Fibroblast of pulmonary artery (primary cell): ENCODE measurements at places on chromosomes 7 and 10.

- peak; percentile 53 for DNase-seq
These were observed 7.1 kb upstream of the ITGB8 start for GRCh38 chr7:20323595-20323994.

DNA sequence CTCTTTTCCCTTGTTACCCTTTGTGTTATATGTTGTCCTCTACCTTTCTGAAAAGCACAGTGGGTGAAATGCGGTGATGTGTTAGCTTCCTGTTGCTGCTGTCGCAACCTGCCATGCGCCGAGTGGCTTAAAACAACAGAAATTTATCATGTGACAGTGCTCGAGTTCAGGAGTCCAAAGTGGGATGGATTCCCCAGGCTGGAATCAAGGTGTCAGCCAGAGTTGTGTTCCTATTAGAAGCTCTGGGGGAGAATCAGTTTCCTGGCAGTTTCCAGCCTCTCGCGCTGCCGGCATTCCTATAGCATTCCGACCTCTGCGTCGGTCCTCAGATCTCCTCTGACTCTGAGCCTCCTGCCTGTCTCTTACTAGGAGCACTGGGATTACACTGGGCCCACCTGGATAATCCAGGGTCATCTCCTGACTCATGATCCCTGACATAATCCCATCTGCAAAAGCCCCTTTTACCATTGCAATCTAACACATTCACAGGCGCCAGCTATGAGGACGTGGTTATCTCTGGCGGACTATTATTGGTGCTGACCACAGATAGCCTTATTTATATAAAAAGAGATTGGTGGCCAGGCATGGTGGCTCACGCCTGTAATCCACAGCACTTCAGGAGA lies 207.5 kb downstream of the CUX1 start:
- DNase-seq, result no peak

DNA sequence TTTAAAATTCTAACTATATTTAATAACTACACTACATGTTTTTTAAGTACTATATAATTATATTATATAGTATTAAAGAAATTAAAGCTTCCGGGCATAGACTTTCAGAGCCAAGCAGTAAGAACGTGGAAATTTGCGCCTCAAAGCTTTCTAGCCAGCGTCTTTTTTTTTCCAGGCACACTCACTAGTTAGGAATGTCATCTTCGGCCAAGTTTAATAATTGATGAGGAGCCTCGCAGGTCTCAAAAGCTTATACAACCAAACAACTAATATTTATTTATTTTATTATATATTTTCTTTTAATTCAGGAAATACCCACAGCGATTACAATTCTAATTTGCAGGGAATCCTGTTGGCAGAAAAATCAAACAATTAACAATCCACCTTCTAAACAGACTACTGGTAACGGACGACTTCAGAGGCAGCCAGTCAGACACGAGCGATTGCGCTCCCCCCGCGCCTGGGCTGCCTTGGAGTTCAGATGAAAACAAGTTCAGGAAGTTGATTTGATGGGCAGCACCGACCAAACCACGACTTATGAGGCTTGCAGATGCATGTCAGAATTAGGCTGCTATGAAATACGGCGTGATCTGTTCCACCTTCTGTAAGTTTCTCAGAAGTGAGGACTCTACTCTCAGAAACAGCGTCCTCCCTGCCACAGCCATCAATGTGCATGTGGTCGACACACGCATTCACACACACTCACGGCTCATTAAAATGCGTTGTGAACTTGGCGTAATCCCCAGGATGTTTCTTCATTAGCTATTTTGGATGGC lies 431.8 kb upstream of the MGMT start:
- no peak for DNase-seq

DNA sequence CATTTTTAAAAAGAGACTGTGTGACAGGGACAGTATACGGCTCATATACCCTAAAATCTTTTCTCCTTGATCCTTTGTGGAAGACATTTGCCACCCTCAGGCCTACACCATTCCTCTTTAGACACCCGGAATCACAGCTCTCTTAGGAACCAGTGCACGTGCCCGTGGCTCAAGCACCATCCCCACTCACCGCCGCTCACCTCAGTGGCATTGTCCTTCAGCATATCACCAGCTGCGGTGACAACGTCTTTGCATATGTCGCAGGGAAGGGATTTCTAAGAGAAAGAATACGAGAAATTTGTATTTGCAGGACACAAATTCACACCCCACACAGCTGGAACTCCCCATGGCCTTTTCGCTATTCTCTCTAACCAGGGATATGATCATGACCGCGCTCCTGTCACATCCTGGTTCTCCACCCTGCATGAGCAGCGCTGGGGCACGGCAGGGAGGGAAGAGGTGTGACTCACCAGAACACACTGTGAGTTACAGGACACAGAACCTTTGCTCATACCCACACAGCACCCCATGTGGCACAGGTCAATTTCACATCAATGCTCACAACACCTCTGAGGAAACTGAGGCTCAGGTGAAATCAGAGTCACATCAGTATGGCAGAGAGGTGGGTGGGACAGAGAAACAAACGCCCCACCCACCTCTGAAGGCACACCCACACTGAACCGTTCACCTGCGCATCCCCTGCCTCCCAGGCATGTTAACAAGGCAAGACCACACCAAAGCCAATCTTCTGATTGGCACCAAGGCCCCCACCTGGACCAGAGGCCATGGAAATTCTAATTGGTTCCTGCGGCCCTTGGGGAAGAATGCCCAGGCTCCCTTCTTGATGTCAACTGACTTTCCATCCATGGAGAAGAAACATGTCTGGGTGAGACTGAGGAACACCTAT lies 19.2 kb downstream of the PSAP start:
- DNase-seq, result peak; percentile 22

- DNase-seq, result peak; percentile 10
These were observed 6.9 kb upstream of the OIT3 start for GRCh38 chr10:72886621-72887020.

DNA sequence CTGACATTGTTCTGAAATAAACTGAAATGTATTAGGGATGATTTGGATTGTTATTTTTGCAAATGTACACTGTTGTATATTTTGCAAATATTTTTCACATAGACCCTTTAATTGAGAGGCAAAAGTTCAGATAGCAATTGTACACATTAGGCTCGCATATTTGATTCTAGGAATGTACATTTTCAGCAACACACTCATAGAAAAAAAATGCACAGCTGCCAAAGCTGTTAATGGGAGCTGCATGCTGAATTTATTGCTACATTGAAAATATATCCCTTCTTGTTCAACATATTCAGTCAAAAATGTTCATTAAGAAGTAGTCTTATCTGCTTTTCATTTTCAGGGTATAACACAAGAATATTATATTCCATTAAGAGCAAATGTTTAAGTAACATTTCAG lies 512.9 kb downstream of the ATRNL1 start:
- no peak for DNase-seq
